ENCODE measurements at places on chromosomes 3 and 15. TPM values are rescaled to one million over a fixed set of nuclear protein-coding genes. Genes with fewer than 3 reads are reported as not detected.

The CHRM5 gene
- not detected for total RNA-seq

The SLC28A1 gene
- total RNA-seq = not detected

The CLSTN2 gene
- not detected for total RNA-seq

The FSTL1 gene
- total RNA-seq = 56.4 TPM

The KCNAB1 gene
- 0.44 TPM for total RNA-seq

The NMD3 gene
- 89.6 TPM for total RNA-seq

The GABRR3 gene
- not detected for total RNA-seq

The DGKG gene
- total RNA-seq = not detected

The PYDC2 gene
- total RNA-seq = not detected

The SHC4 gene
- total RNA-seq = 0.49 TPM

The ROBO2 gene
- total RNA-seq = not detected

The GHSR gene
- not detected for total RNA-seq

The VEPH1 gene
- 2.4 TPM for total RNA-seq
